ENCODE measurements at places on chromosomes 7 and 10.

- DNase-seq, result no peak
These were observed 43.8 kb downstream of the ARL4A start for GRCh38 chr7:12731214-12731656.

- DNase-seq, result no peak
These were observed 46.6 kb downstream of the INSIG1 start for GRCh38 chr7:155344270-155344617.

DNA sequence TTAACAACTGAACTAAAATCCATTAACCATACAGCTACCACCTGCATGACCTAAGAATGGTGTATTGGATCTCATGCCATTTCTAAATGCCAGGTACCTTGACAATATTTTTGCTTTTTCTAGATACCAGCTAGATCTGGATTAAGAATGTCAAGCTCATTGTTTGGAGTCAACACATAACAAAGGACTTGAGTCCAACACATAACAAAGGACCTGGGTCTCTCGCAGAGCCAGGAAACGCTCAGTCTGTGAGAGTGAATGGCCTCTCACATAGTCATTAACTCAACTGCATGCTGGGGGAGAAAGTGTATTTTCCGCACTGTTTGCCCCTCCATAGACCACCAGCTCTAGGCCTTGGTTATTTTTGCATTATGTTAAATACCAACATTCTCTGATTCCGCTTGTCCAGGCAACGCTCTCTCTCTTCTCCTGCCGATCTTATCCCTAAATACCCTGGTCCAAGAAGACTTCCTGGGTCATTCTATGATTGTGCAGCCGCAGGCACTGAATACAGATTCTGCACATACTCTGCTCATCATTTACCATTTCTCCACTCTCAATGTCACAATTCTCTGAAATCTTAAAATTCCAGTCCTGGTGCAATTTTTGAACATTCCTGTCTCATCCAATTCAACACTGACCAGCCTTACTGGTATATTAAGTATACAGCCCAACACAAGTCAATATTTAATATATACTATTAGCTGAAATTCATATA lies 31.2 kb downstream of the ITIH5 start:
- no peak for DNase-seq

DNA sequence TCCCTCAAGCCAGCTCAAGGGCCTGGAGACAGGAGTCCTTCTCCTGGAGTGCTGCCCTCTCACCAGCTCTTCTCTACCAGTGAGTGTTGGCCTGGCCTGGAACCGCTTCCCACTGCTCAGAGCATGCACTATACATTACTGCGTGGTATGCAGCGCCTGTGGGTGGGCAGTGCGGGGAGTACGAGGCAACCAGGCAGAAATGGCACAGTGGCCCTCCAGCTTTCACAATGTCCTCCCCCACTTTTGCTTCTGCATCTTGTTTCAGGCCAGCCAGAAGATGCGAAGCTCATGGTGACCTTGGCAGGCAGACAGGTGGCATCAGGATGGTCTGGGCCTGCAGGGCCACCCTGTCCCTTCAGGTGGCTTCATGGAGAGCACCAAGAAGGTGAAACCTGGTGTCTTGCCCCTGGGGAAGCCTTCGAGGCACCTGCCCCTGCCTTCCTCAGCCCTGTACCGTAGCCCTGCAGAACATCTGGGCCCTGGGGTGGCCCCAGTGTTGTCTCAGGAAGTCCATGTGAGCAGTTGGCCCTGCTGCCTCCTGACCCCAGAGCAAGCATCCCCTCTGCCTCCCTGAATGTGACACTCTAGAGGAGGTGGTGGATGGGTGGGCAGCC lies 35.8 kb downstream of the RASGEF1A start:
- no peak for DNase-seq

DNA sequence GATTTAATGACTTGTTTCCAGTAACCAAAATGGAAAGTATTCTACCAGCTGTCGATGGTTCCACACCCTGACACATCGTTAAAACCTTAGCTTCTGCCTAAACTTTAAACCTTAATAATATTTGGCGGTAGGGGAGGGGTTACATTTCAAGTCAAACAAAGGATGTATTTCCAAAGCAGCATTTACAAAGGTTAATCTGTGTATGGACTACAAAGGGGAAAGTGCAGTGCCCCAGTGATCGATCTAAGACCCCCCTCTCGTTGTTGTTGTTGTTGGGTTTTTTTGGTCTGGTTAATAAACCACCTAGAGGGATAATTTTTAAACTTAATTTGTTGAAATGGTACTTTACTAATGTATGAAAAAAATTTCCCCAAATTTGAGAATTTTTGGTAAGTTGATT lies 1.1 kb upstream of the STEAP2 start:
- DNase-seq, result no peak

GRCh38 chr7:148124477-148124876 lies 466.1 kb upstream of the C7orf33 start:
- DNase-seq, result no peak

DNA sequence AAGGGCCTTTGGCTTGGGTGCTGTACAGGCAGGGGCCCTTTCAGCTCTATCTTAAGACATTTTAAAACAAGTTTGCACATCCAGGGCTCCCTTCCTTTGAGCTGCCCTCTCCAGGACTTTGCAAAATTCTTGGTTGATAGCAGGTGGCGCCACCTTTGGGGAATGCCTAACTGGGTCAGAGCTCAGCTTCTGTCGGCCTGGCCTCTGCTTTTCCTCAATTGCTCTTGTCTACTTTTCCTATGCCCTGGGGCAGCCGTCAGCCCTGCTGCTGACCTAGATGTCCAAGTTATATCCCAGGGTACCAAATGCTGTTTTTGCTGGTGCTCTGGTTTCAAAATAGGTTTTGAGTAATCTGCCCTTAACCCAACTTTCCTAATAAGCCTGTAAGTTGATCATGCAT lies 65.8 kb downstream of the APBB1IP start:
- DNase-seq, result no peak

DNA sequence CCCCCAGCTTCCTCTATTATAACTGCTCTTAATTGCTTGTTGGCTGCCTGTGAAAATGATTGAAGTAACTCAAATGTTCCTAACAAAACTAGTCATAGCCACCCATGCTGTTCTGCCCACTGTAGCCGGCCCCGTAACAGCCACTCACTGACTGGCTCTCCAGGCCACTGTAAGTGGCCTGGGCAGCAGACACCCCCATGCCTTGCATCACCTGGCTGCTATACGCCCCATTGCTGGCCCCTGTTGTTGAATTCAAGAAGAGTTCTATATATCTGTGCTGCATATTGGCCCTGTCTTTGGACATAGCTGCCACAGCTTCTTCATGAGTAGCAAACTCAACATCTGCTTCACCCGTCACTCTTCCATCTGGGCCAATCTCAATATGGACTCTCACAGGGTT lies 15.1 kb downstream of the FXYD4 start:
- DNase-seq, result no peak

- DNase-seq, result no peak
These were observed 94.3 kb upstream of the ADO start for GRCh38 chr10:62710182-62710581.

DNA sequence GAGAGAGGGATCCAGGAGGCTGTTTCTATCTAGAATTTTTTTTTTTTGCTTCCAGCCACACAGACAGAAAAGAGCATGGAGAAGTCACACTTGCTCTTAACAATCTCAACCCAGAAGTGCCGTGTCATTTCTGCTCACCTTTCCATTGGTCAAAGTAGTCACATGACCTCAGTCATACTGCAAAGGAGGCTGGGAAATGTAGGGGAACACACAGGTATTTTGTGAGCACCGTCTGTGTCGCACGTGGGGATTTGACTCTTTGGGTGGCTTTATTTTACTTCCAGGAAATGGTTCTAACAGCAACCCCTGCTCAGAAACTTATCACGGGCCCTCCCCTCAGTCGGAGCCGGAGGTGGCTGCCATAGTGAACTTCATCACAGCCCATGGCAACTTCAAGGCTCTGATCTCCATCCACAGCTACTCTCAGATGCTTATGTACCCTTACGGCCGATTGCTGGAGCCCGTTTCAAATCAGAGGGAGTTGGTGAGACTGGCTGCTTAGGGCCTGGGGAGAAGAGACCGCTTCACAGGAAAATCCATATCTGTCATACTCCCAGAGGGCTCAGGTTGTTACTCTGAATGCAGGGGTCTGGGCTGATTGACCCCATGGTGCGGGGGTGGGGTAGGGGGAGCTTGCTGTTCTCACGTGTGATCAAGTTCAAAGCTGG lies 13.1 kb upstream of the CPA1 start:
- DNase-seq, result no peak

- DNase-seq, result no peak
These were observed 141.6 kb upstream of the UNC5B start for GRCh38 chr10:71070741-71071140.

GRCh38 chr10:23406409-23406808 lies 32.5 kb upstream of the OTUD1 start:
- DNase-seq, result no peak

DNA sequence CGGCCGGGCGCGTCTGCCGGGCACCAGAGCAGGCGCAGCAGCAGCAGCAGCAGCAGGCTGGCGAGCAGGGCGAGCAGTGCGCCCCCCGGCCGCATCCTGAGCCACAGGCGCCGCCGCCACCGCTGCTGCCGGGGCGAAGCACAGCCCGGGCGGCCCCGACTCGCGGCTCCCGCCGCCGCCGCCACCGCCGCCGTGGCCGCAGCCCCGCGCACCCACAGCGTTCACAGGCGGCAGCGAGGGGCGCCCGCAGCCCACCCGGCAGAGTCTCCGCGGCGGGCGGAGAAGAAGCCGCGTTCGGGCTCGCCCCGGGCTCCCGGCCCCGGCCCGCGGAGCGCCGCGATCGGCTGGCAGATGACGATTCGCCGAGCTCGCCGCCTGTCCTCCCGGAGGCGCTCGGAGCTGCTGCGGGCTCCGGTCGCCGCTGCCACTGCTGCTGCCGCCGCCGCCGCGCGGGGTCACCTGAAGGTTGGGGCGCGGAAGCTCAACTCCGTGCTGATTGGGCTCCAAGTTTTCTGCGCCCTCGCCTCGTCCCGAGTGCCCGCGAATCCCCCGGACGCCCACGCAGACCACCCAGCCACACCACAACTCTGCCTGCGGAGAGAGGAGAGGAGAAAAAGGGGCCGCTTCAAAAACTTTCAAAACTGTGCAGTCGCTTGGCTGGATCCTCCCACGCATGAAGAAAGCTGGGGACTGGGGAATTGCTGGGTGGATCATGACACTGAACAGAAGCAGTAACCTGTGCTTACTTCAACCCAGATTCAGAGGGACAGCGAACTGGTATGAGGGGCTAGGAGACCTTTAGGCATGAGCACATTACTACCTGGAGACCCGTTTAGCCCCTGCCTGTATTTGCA lies at the start of gene ST8SIA6:
ST8SIA6 (minus strand) TSS at position 435 of the 854 bp plus-strand sequence; CDS start at position 95, 340 bp downstream.
- no peak for DNase-seq

- no peak for DNase-seq
These were observed 72.9 kb upstream of the ZNF804B start for GRCh38 chr7:88686468-88687229.

DNA sequence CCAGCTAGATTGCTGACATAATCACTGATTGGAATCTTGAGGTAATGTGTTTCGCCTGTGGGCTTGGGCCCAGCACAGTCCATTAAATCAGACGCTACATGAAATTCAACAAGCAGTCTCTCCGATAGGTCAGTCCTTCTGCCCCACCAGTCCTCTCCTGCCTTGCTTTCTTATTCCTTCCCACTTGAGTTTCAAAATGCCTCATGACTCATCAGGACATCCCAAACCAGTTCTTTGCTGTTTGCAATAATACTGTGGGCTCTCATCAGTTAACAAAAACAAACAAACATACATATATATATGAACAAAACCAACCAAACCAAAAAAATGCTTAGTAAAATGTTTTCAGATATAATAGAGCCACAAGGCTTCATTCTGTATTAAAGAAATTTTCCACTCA lies 599.0 kb downstream of the SORCS1 start:
- no peak for DNase-seq

DNA sequence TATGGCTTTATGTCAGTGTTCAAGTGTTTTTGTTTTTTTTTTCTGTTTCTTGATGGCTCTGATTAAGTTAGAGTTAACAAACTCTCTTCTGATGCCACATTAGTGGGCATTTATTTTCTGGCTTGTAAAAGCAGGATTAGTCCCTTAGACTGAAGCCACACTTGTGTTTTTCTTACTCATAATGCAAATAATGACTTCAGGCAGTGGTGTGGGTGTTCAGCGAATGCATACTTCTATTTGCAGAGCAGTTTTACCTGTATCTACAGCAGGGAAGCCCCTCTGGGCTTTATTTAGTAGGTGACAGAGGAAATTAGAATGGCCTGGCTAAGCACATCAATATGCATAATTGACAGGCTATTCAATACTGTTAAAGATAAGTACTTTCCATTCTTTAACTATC lies 79.9 kb downstream of the CNNM2 start:
- no peak for DNase-seq

DNA sequence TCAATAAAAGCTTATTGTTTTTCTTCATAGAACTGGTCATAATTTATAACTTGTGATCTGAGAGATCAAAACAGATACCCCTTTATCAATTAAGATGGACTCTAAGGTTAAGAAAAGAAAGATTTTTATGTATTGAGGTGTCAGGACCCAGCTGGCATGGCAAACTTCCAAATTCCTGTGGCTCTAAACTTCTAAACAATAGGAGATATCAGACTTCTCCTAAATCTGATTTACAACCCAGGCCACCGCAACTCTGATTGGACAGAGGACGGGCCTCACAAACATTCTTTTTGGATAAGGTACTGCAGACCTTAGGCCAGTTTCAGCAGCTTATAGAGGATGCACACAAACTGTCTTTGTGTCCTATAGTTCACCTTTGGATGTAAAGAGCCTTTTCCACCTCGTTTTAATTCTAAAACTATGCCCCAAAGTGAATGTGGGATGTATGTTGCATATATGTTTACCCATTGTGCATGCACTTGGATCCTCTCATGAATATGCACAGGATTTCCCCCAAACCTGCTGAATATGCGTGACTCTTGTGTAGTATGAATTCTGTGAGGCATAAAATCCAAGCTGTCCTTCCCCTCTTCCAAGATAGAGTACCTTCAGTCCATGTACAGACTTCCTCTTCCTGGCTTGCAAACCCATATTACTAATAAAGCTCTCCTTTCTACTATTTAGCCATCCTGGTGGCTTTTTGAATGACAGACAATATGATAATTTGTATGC lies 69.0 kb downstream of the ELMO1 start:
- DNase-seq, result no peak

- DNase-seq, result no peak
These were observed 215.4 kb downstream of the CCDC7 start for GRCh38 chr10:32661346-32661745.

GRCh38 chr7:22954251-22954650 lies 59.7 kb downstream of the HYCC1 start:
- DNase-seq, result no peak

DNA sequence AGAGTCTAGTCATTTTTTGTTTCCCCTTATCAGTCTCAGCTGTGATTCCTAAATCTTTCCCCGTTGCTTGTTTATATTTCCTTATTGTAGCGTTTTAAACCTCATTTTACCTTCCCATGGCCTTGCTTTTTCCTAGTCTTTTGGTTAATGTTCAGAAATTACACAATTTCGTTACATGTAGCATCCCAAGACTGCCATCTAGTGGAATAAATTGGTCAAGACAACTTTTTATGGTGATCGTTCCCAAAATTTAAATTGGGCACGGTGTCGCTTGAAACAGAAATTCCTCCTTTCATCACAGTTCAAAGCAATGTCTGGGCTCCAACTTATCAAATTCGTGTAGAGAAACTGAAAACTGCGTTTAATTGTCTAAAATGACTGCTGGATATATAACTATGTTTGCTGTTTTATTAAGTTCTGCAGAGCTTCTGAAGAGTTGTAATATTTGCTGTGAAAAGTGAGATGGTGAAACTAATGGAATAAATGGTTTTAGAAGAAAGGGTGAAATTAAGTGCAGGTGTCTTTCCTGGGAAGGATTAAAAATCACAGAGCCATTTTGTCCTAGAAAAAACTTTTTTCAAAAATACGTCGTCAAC lies 370.2 kb downstream of the PHF14 start:
- no peak for DNase-seq
